Stimulated activated CD4-positive, alpha-beta T cell treated with anti-CD3 and anti-CD28 coated beads, TNF-alpha, amount 100 ng/mL, for 1 hour (primary cell): ENCODE measurements at places on chromosomes 5 and 9.

DNA sequence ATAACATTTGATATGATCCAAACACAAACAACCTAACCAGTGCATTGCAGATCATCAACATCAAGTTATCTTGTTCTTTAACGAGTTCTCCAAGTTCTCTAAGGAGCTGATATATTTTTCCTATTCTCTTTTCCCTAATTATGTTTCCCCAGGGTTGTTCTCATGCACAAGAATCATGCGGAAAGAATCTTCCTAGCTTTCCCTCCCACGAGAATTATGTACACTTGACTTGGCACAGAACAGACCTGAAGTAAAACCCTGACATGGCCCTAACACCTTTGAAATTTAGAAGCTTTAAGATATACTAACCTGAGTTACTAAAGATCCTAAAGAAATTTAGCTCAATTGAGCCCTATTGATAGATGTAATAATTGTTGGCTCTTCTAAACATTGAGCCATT is 110.7 kb upstream of the FST start:
- DNase-seq: no peak

DNA sequence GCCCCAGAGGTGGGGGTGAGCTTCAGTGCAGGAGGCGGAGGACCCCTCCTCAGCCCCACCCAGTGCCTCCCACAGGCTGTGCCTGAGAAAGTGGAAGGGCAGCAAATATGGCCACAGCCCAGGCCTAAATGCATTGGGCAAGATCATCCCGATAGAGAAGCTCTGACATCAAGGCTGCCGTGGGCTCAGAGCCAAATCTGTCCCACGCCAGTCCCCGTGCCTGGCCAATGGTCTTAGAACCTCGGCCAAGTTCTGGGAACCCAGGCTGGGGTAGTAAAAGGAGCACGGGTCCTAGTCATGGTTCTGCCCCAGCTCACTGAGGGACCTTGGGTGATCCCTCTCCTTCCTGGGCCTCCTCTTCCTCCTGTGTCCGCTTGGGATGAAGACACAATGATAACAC is 27.7 kb upstream of the TNIP1 start:
- DNase-seq: no peak

DNA sequence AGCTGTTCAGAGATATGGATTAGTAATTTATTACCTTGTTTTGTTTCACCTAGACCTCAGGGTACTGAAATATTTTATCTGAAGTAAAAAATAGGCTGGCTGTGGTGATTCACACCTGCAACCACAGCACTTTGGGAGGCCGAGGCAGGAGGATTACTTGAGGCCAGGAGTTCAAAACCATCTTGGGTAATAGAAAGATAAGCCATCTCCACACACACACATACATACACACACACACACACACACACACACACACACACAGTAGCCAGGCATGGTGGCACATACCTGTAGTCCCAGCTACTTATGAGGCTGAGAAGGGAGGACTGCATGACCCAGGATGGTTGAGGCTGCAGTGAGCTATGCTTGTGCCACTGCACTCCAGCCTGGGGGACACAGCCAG is 3.7 kb downstream of the ANXA2R start:
- DNase-seq: no peak

DNA sequence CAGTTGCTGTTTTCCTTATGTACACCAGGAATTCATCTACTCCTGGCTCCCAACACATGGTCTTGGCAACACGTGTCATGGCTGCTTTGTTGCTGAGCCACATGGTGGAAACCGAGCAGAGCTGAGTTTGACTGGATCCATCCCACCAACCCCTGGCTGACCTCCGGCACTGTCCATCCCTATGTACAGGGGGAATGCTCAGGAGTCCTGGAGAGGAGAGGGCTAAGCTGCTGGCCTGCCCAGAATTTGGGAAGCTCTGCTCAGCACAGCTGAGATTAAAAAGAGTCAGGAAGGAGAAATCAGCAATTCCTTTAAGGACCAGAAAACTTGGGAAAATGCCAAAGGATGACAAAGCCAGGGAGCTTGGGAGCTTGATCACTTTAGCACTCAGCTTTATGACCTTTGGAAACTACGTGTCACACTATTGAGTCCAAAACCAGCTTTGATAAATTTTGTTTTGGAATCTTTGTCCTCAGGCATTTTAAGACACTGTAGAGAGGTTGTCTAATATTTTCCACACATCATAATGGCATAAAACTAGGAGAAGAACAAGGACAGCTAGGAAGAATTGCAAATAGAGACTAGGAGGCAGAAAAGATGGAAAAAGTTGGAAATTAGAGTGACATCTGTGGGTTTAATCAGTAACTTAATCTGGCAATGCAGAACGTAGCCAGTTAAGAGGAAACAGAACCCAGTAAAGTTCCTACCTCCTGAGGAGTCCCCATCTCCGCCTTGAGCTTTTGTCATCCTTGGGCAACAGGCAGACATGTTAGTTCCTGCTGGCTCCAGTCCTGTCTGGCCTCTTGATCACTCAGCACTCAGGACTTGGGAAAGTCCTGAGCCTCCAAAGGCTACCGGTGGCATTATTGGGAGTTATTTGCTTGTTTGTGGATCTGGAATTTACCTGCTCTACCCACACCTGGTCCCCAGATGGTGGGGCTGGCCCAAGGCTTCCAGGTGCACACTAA is 62.5 kb upstream of the PLPP1 start:
- DNase-seq: no peak

DNA sequence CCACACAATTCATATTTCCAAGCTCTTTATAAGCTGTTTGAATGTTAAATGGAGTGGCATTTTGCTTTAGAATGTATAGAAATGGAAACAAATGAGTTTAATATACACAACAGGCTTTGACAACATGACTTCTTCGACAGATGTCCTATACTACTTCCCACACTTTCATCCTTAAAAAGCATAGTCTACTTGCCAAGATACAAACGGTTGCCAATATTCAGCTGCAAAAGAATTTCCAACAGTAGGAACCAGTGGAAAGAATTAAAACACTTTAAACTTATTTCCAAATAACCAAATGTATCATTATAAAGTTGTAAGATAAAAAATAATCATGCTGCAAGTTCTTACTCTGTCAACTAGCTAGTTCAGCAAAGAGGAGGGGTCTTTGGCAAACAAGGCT is 456.4 kb downstream of the PDE4D start:
- DNase-seq: no peak

- no peak for DNase-seq
These were observed 13.1 kb upstream of the DYNC2I2 start for GRCh38 chr9:128669786-128670185.

DNA sequence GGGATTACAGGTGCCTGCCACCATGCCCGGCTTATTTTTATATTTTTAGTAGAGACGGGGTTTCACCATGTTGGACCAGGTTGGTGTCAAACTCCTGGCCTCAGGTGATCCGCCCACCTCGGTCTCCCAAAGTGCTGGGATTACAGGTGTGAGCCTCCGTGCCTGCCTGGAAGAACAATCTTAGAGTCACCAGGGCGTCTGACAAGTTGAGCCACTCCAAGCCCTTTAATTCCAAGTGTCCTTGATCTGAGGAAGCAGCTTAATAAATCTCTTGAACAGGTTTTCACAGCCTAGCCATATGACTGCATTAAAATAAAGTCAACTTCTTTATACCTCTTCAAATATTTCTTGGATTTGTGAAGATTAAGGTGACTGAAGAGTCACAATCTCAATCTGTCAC is 31.5 kb downstream of the SLC44A1 start:
- DNase-seq: no peak

DNA sequence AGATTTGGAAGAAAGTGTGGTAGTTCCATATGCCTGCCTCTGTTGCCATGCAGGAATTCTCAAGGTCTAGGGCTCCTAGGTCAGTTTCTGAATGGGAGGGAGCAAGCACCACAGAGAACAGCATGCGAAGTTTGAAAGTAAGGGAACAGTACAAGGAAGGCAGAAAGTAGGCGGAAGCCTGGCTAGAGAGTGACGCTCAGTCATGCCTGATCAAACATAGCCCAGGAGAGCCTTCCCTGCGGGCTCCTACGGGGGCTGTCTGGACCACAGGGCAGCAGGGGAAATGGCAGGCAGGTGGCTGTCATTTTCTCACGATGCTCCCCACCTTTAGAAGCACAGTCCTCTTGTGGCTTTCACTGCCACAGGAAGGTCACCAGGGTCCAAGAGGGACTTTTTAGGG is 12.8 kb upstream of the STC2 start:
- no peak for DNase-seq

- DNase-seq: no peak
These were observed 61.3 kb upstream of the HSPA9 start for GRCh38 chr5:138636398-138636944.

- no peak for DNase-seq
These were observed 344.8 kb upstream of the RPS23 start for GRCh38 chr5:82622711-82623514.

DNA sequence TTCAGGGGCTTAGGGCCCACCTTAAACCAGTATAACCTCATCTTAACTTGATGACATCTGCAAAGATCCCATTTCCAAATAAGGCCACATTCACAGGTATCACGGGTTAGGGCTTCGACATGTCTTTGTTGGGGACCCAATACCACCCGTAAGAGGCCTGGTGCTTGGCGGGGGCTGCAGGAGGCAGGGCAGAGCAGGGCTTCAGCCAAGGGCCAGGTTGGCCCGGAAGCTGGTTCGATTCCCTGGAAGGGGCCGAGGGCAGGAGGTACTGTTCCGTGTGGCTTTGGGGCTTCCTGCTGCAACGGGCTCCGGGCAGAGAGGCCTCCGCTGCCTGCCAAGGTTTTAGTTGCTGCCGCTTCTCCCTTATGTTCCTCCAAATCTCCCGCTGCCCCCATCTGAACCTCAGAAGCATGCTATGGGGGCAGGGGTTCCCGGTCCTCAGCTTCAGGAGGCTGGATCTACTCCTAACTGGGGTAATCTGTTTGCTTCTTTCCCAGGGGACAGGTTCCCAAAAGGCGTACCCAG is 29.8 kb downstream of the MED10 start:
- DNase-seq: no peak

DNA sequence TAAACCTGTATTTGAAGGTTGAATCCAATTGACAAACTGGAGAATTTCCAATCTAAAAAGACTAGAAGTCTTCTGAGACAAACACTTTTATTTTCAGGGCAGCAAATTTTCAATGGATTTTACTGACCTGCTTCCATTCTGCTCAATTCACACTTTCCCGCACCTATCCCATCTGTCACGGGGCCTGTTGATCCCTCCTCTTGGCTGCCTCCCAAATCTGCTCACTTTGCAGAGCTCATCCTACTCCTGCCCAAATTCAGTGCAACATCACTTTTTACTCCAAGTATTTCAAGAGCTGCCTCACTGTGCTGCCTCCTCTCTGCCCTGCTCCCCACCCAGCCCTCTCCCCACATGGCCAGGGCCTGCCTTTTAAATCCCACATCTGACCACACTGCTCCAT is 35.1 kb downstream of the GOLM1 start:
- DNase-seq: no peak

DNA sequence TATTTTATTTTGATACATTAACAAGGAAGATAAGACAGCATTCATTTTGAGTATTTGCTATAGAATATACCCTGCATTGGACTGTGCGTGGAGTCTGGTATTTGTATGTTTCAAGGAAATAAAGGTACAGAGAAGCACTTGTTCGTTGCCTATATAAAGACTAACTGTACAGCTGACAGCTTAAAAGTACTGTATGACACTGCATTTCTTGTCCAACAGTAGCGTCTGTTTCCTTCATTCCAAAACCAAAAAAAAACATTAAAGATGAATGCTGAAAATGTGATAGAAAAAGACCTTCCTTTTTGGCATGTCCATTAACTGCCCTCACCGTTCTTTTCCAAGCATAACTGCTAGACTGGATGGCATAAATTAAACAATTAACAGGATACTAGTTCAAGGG is 15.3 kb downstream of the TNFAIP8 start:
- no peak for DNase-seq

GRCh38 chr9:77954013-77954665 is 77.5 kb downstream of the GNAQ start:
- no peak for DNase-seq

GRCh38 chr5:127070243-127070642 is 3.1 kb downstream of the C5orf63 start:
- no peak for DNase-seq

- no peak for DNase-seq
These were observed 2.5 kb upstream of the LPCAT1 start for GRCh38 chr5:1526190-1526631.

GRCh38 chr9:125258160-125258785 is 3.4 kb upstream of the GAPVD1 start:
- no peak for DNase-seq

DNA sequence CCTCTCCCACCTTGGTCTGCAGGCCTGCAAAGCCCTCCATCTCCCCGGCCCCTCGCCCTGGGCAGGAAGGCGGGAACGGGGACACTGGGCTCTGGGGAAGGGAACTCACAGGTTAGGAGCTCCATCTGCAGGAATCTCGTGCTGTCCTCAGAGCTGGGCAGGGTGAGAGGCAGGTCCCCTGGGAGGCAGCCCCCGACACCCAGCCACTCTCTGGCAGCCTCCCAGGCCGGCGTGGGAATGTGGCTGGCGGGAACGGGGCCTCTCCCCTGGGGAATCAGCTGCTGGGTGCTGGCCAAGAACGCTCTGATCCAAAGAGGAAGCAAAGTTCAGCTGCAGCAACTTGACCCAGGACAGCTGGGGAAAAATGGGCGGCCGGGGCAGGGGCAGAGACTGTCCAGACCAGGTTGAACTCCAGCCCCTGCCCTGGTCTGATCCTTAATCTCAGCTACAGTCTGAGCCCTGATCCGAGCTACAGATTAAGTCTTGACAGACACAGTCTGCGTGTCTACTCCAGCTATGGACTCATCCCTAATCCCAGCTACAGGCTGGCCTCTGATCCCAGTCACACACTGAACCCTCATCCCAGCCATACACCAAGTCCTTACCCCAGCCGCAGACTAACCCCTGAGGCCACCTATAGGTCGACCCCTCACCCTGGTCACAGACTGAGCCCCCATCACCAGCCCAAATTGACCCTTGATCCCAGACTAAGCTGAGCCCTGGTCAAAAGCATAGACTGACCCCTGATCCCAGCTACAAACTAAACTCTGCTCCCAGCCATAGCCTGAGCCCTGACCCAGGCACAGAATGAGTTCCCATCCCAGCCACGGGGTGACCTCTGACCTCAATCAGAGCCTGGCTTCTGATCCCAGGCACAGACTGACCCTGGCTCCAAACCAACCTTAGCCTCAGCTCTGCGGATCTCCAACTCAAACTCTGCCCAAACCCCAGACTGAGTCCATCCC is 37.3 kb upstream of the EGFL7 start:
- DNase-seq: no peak

DNA sequence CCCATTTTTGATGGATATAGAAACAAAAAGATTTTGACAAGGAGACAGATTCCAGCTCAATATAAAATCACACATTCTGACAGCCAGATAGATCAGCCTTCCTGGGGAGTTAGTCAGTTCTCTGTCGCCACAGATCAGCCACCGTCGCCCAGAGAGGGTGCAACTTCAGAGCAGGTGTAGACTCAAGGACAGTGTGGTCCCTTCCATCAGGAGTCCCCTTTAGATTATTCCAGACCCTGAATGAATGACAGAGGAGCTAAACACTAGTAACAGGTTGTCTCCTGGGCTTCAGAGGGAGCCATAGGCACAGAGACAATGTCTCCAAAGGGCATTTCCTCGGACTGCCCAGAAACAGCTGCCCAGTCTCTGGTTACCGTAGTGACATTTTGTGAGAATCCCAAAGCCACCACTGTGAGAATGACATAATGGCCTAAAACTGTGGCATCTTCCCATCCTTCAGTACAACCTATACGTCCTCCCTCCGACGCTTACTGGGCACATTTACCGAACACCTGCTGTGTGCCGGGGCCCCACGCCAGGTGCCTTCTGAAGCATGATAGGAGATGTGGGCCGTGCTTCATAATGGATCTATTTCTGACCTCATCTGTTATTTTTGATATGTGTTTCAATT is 47.4 kb upstream of the SLC2A8 start:
- no peak for DNase-seq
